Activated gamma-delta T cell treated with Interleukin-2 at 50 U/mL for 16 hours (primary cell): ENCODE measurements at places on chromosomes 16 and 17.

DNA sequence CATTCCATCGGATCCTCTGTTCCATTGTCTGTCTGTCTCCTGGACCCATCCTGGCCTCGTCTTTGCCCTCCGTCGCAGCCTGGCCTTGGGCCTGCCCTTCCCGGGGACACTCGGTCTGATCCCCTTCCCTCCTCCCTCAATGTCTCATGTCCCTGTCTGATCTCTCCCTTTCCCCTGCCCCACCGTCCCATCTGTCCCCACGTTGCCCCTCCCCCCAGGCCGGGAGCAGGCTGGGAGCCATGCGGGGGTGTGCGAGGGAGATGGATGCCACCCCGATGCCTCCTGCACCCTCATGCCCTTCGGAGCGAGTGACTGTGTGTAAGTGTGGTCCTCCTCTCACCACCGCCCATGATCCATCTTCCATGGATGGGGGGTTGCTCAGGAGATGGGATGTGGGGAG lies 5.3 kb upstream of the ATP2A1 start:
- no peak for DNase-seq

DNA sequence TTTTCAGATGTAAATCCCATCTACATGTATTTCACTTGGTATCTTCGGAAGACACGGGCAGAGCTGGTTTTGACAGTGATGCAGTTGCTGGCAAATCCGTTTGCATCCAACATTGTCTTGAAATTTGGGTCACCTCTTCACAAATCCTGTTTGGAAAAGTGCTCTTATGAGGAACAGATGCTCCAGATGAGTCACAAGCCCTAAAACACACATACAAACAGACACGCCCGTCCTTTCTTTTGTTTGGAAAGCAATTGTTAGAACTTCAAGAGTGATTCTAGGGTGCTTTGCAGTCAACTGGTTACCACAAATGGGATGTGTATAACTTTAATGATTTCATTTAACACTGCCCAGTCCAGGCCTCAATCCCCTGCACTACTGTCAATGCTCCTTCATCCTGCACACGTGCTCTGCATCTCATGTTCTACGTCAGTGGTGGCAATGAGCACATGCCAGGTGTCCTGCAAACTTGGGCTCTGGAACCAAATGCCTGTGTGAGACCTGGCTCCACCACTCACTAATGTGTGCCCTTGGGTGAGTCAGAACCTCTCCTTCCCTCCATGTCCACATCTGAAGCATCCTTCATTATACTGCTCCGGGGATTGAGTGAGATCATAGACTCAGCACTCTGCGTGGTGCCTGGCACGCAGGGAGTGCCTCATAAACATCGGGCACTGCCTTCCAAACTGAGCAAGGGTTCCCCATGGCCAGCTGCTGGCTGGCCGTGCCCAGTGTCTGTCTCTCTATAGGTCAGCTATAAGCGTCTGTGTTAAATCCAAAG lies 19.3 kb upstream of the FOXF1 start:
- DNase-seq = no peak

- no peak for DNase-seq
These were observed 7.6 kb downstream of the PIK3R6 start for GRCh38 chr17:8859804-8860430.

DNA sequence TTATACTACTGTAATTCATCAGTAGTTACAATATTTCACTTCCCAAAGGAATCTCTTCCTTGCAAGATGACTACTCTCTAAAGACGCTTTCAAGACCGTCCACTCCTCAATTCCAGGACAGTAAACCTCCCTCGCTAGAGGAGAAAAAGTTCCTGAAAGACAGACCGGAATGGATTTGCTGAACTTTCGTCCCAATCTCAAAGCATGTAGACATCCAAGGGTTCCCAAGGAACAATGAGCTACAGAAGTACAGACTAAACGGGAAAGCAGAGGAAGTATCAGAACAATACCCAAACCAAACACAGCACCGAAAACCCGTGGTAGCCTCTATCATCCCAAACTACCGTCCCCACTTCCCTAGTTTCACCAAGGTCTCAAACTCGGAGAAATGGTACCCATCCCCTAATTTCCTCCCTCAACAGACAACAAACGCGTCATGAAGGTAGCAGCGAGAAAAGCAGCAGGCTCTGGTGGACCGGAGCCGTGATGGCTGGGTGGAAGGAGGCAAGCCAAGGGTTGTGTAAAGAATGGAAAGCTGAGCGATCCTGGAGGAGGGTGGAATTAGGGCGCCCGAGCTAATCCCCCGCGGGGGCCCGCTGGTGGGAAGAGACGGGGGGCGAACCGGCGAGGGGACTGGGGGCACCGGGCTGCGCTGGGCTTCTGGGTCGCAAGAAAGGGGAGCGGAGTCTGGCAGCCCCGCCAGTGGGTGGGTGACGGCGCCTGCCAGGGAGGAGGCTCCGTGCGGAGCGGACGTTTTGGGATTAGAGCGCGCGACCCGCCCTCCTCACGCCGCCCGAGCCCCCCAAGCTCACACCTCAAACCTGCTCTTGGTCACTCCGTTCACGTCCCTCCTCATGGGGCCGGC lies 647 bp downstream of the FBXL20 start:
- peak; percentile 12 for DNase-seq

DNA sequence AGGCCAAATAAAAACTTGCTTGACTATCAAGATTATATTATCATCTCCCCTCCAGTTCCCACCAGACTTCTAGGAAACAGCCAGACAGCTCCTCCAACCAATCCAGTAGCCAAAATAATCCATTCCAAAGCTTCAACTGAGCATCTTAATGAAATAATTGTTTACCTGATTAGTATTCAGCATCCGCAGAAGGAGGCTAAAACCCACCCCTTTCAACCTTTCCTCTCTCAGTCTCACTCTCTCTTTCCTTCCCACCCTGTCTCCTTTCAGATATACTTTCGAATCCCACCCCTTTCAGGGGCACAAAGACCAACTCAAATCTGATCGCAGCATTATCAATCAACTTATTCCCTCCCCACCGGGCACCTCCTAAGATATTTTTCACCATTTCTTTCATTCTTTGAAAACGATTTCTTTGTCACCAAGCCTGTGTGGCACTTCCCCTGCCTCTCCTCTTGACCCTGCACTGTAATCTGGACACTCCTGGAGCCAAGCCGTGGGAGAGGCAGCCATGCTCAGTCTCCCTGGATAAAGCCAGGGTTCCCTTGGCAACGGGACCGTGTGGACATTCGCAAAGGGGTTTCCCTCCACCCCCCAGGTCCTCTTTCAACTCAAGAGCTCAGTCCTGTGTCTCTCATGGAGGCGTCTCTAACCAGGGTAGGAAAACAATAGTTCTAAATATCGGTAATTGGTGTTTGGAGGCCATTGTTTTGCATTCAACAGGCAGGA lies at the start of gene ANKFN1:
Gene ANKFN1, plus strand, starts transcription at position 602 of the 729 bp plus-strand sequence. CDS start 59,193 bp downstream, outside the sequence.
- no peak for DNase-seq

DNA sequence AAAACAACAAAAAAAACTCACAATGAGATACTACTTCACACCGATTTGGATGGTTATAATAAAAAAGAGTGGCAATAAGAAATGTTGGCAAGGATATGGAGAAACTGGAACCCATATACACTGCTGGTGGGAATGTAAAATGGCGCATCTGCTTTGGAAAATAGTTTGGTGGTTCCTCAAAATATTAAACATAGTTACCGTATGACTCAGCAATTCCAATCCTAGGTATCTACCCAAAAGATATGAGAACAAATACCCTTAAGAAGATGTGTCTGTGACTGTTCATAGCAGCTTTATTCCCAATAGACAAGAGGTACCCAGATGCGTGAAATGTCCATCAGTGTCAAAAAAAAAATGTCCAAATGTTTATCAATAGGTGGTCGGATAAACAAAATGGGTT lies 7.2 kb downstream of the CPPED1 start:
- no peak for DNase-seq
